ENCODE measurements at places on chromosomes 11 and 22. TPM values are rescaled to one million over a fixed set of nuclear protein-coding genes. Genes with fewer than 3 reads are reported as not detected.

Gene CD82
- total RNA-seq: 16.7 TPM

- DNase-seq: peak; percentile 66
- H3K4me1 ChIP-seq: peaks cover 14% of the 10 kb centered on the region
- H3K27ac ChIP-seq: peak overlapping the region; percentile 50
- H3K4me3 ChIP-seq: no peak overlapping the region
These were observed 24.0 kb upstream of the SMIM38 start for GRCh38 chr11:69131644-69132300.

DNA sequence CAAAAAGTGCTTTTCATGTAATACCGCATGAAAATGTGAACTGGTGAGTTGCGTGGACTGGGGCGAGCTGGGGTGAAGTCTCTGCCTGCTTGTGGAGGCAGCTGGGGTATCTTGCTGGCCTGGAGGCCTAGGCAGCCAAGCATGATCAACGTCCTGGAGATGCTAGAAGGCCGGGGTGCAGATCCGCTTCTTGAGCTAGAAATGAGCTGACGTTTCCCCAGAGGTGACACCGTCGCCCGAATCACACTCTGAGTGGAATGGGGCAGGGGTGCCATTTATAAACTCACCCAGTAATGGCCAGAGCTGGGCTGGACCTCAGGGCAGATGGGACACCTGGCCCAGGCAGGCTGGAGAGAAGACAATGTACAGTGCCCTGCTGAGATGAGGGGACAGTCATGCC is 1513.0 kb downstream of the TBC1D22A start:
- no peaks in the 10 kb centered on the region for H3K4me1 ChIP-seq
- no peaks in the 10 kb centered on the region for H3K27me3 ChIP-seq
- DNase-seq: no peak
- no peaks in the 10 kb centered on the region for H3K36me3 ChIP-seq
- no peak overlapping the region for H3K4me3 ChIP-seq

GRCh38 chr11:16326679-16327297 is 29.6 kb downstream of the SOX6 start:
- DNase-seq: no peak
- H3K36me3 ChIP-seq: no peaks in the 10 kb centered on the region
- H3K4me3 ChIP-seq: no peak overlapping the region
- H3K27me3 ChIP-seq: peaks cover 10% of the 10 kb centered on the region
- no peaks in the 10 kb centered on the region for H3K4me1 ChIP-seq

DNA sequence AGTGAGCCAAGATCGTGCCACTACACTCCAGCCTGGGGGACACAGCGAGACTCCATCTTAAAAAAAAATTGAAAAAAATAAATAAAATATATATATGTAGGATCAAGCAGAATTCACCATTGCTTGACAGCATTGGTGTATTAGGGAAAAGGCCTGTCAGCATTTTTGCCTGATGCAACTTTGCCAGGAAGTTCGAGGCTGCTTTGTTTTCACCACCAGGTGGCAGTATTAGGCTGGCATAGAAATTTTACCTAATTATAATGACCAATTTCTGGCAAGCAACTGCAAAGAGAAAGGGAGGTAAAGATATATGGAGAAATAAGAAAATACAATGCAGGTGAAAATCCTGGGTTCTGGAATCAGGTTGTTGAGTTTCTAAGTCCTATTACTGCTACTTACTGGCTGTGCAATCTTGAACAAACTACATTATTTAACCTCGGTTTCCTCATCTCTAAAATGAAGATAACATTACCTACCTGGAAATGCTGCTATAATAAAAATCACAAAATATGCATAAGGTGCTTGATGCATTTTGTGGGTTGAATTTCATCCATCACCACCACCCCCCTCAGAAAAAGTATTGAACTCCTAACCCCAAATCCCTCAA is 24.7 kb downstream of the LAYN start:
- no peaks in the 10 kb centered on the region for H3K27me3 ChIP-seq
- H3K4me1 ChIP-seq: peaks cover 7% of the 10 kb centered on the region
- H3K36me3 ChIP-seq: no peaks in the 10 kb centered on the region
- H3K4me3 ChIP-seq: no peak overlapping the region

GRCh38 chr22:49720279-49720959 is 107.3 kb downstream of the BRD1 start:
- no peak overlapping the region for H3K27ac ChIP-seq
- no peaks in the 10 kb centered on the region for H3K36me3 ChIP-seq
- peaks cover 30% of the 10 kb centered on the region for H3K27me3 ChIP-seq
- no peaks in the 10 kb centered on the region for H3K4me1 ChIP-seq

- peak within 1 kb of the TSS; percentile 63 for H3K4me3 ChIP-seq
- H3K36me3 ChIP-seq: no peaks in the 10 kb centered on the region
- H3K27ac ChIP-seq: peak within 1 kb of the TSS; percentile 46
- no peak for DNase-seq
- peaks cover 19% of the 10 kb centered on the region for H3K4me1 ChIP-seq
- no peaks in the 10 kb centered on the region for H3K27me3 ChIP-seq
These were observed at the start of gene KCNJ11 for GRCh38 chr11:17388609-17389210. TSS of gene KCNJ11 (minus strand) at chr11:17388659. CDS start at chr11:17388091, 568 bp downstream.

- no peaks in the 10 kb centered on the region for H3K27me3 ChIP-seq
- H3K4me1 ChIP-seq: no peaks in the 10 kb centered on the region
- no peaks in the 10 kb centered on the region for H3K36me3 ChIP-seq
- H3K27ac ChIP-seq: no peak overlapping the region
These were observed 27.8 kb upstream of the CDON start for GRCh38 chr11:126090452-126090851.

DNA sequence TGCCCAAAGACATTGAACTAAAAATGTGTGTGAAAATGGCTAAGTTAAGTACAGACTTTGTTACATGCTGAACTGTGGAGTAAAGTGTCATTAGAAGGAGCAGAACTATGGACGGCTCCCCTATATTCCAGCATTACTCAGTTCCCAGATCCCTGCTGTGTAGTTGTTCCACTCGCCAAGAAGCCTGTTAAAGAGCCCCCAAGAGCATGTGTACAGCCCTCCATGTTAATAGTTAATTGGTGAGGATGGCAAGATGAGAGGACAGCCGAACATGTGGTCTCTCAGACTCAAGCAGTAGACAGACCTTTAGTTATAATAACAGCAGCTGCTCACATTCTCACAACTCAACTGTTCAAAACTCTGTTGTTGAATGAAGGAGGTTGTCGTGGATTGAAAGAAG is 127.4 kb downstream of the ELP4 start:
- DNase-seq: no peak
- no peaks in the 10 kb centered on the region for H3K36me3 ChIP-seq
- H3K27ac ChIP-seq: no peak overlapping the region
- H3K4me1 ChIP-seq: no peaks in the 10 kb centered on the region

Gene SCGB2A2
- total RNA-seq: not detected

Gene TIGD3
- 2.4 TPM for total RNA-seq

DNA sequence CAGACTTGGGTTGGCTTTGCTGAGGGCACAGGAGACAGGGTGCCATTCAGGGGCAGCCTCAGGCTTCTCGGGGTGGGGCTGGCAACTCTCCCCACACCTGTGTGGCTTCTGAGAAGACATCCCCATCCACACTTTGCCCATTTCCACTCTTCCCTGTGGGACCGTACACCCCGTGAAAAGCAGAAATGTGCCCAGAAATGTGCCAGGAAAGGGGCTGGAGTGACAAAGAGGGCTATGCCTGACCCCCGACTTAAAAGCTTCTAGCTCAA is 50.6 kb downstream of the SGSM3 start:
- no peak overlapping the region for H3K4me3 ChIP-seq
- no peaks in the 10 kb centered on the region for H3K4me1 ChIP-seq
- H3K27me3 ChIP-seq: no peaks in the 10 kb centered on the region

DNA sequence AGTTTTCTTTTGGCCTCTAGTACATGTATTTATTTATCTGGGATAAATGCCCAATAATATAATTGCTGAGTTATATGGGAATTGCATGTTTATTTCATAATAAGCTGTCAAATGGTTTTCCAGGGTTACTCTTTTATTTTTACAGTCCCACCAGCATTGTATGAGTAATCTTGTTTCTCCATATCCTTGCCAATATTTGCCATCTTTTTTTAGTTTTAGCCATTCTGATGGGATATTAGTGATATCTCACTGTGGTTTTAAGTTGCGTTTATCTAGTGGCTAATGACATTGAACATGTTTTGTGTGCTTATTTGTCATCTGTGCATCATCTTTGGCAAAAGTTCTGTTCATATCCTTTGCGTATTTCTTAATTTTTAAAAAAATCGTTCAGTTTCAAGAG is 372.8 kb upstream of the CCDC179 start:
- no peak for DNase-seq
- H3K27me3 ChIP-seq: no peaks in the 10 kb centered on the region
- H3K36me3 ChIP-seq: no peaks in the 10 kb centered on the region
- no peak overlapping the region for H3K27ac ChIP-seq
- no peak overlapping the region for H3K4me3 ChIP-seq
- H3K4me1 ChIP-seq: no peaks in the 10 kb centered on the region

Gene SLCO2B1
- 0.81 TPM for total RNA-seq

DNA sequence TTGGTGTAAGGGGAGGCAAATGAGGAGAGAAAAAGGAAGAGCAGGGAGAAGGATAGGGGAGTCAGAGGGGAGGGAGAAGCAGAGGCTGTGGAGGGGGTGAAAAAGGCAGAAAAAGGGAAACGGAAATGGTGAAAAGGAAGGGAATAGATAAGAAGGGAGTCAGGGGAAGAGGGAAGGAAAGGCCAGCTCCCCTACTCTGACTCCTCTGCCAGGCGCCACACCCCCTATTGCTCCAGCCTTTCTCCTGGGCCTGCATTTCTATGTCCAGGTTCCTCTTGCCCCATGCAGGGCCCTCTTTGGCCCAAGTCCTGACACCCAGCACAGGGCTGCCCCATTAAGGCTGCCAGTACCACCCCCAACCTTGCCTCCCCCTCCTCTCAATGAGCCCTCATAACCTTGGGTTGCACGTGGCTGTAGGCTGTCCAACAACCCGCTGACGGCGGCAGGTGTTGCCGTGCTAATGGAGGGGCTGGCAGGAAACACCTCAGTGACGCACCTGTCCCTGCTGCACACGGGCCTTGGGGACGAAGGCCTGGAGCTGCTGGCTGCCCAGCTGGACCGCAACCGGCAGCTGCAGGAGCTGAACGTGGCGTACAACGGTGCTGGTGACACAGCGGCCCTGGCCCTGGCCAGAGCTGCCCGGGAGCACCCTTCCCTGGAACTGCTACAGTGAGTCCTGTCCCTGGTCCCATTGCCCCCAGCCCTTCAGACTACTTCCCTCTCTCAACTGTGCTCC is 3.4 kb upstream of the NHERF4 start:
- DNase-seq: no peak
- no peak overlapping the region for H3K4me3 ChIP-seq
- no peaks in the 10 kb centered on the region for H3K36me3 ChIP-seq
- no peaks in the 10 kb centered on the region for H3K27me3 ChIP-seq
- no peak overlapping the region for H3K27ac ChIP-seq
- no peaks in the 10 kb centered on the region for H3K4me1 ChIP-seq

- H3K4me3 ChIP-seq: no peak overlapping the region
- H3K27me3 ChIP-seq: no peaks in the 10 kb centered on the region
- H3K36me3 ChIP-seq: peaks cover 4% of the 10 kb centered on the region
- DNase-seq: no peak
- no peak overlapping the region for H3K27ac ChIP-seq
- peaks cover 4% of the 10 kb centered on the region for H3K4me1 ChIP-seq
These were observed 6.2 kb downstream of the ZP1 start for GRCh38 chr11:60873533-60873932.

Gene BATF2
- total RNA-seq: 2.1 TPM

GRCh38 chr11:96316869-96317268 is 26.1 kb downstream of the MAML2 start:
- no peaks in the 10 kb centered on the region for H3K36me3 ChIP-seq
- no peak overlapping the region for H3K27ac ChIP-seq
- H3K4me3 ChIP-seq: no peak overlapping the region
- no peaks in the 10 kb centered on the region for H3K27me3 ChIP-seq
- DNase-seq: no peak

DNA sequence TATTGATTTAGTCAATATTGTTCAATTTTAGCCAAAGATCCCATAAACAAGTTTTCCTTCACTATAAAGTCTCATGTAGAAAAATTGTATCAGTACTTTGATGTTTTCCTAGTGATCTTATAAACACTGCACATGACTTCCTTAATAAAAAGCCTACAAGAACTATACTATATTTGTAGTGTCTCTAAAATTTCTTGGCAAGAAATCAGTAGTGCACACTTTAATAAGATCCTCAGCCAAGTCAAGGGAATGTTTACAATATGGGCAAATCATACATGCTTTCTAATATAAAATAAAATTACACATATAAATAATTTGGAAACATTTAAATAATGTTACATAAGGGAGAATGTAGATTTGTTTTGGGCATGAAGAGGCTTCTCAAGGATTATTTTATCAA is 203.0 kb upstream of the CCDC179 start:
- no peaks in the 10 kb centered on the region for H3K36me3 ChIP-seq
- no peaks in the 10 kb centered on the region for H3K4me1 ChIP-seq
- no peak overlapping the region for H3K27ac ChIP-seq
- no peak for DNase-seq
- H3K27me3 ChIP-seq: no peaks in the 10 kb centered on the region

DNA sequence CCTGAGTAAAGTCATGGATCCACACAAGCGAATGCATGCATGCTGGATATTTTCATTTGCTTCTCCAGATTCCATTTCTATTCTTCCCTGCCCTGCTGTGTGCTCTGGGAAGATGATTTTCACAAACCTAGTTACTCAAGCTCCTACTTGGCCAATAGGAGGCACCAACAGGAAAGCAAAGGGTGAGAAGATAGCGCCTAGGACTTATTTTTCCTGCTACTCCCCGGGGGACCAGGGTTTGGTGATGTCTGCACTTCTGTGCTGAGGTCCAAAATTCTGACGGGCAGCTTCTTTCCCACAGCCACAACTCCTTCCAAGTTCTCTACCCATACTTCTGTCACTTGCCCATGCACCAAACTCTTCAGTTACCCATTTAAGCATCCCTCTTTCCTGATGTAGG is 509.3 kb upstream of the TENM4 start:
- H3K4me3 ChIP-seq: no peak overlapping the region
- no peaks in the 10 kb centered on the region for H3K36me3 ChIP-seq
- DNase-seq: no peak
- no peak overlapping the region for H3K27ac ChIP-seq
- no peaks in the 10 kb centered on the region for H3K27me3 ChIP-seq
